SJCRH30 (cell line): ENCODE measurements at places on chromosomes 12 and 14.

DNA sequence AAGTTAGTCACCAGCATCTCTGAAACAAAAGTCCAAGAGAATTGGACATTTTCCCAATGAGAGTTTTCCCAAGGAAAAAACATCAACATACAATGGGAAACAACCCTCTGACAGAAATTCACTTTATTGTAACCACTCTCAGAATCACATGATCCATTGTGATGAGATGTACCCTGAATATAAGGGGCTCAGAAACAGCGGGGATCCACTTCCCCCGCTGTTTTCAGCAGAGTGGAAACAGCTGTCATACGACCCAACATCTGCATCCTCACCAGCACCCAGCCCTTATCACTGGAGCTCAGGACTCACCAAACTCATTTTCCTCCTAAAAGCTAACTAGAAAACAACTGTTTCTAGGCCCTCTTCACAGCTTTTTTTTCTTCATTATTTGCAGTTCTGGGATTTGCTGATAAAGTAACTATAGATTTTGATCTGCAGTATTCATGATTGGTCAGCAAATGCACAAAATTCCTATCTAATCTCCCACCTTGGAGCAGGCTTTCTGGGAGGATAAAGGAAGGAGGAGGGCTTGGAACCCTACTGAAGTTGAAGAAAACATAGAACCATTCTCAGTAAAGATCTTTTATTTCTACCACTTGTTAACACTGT is 31.3 kb downstream of the CORO1C start:
- peaks cover 33% of the 10 kb centered on the region for H3K4me1 ChIP-seq
- H3K27me3 ChIP-seq, result no peaks in the 10 kb centered on the region
- no peak overlapping the region for H3K27ac ChIP-seq
- no peak for DNase-seq
- peaks cover 34% of the 10 kb centered on the region for H3K36me3 ChIP-seq

DNA sequence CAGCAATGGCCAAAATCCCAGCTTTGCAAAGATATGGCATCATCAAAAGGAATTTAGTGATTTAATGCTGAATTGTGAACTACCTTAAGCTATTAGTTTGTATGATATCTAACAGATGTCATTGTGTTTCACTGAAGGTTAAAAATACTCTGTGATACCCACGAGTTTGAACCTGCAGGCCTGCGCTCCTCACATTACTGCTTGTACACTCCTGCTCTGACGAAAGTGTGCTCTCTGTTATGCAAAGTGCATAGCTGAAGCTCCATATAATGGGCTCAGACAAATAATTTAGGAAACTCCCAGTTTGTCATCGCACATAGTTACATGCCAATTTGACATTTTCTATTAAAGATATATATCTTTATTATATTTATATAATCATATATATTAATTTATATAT is 52.2 kb downstream of the SPPL3 start:
- no peak overlapping the region for H3K4me3 ChIP-seq
- no peaks in the 10 kb centered on the region for H3K36me3 ChIP-seq
- no peak for DNase-seq
- H3K27me3 ChIP-seq, result no peaks in the 10 kb centered on the region
- H3K27ac ChIP-seq, result no peak overlapping the region

GRCh38 chr14:51676549-51676948 is 24.8 kb downstream of the FRMD6 start:
- H3K27me3 ChIP-seq, result no peaks in the 10 kb centered on the region
- no peak for DNase-seq
- H3K4me1 ChIP-seq, result peaks cover 15% of the 10 kb centered on the region
- H3K27ac ChIP-seq, result peak overlapping the region; percentile 49

GRCh38 chr12:91637789-91638624 is 455.4 kb upstream of the DCN start:
- H3K27ac ChIP-seq, result no peak overlapping the region
- no peak for DNase-seq
- H3K27me3 ChIP-seq, result no peaks in the 10 kb centered on the region
- no peaks in the 10 kb centered on the region for H3K4me1 ChIP-seq

GRCh38 chr12:47867495-47867941 is 37.3 kb downstream of the VDR start:
- no peak overlapping the region for H3K4me3 ChIP-seq
- H3K27me3 ChIP-seq, result no peaks in the 10 kb centered on the region
- H3K4me1 ChIP-seq, result peaks cover 12% of the 10 kb centered on the region
- no peaks in the 10 kb centered on the region for H3K36me3 ChIP-seq
- no peak overlapping the region for H3K27ac ChIP-seq
- DNase-seq, result peak; percentile 37

- H3K4me1 ChIP-seq, result no peaks in the 10 kb centered on the region
- no peaks in the 10 kb centered on the region for H3K36me3 ChIP-seq
- H3K27ac ChIP-seq, result no peak overlapping the region
- H3K4me3 ChIP-seq, result no peak overlapping the region
Observed at GRCh38 chr14:48390346-48390745, 714.9 kb upstream of the MDGA2 start.

DNA sequence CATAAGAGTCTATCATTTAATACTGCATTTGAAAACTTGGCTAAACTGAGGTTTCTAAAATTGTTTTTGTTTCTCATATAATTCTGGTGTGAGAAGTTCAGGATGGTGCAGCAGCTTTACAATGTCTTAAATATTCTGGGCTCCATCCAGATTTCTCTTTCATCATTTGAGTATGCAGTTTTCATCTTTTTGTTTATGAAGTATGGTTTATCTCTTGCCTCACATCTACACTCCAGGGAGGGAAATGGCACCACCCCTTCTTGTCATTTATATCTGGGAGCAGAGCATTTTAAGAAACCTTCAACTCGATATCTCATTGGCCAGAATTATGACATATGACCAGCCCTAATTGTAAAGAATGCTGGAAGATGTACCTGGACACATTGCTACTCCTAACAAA is 24.3 kb downstream of the GEMIN2 start:
- peaks cover 37% of the 10 kb centered on the region for H3K36me3 ChIP-seq
- no peaks in the 10 kb centered on the region for H3K27me3 ChIP-seq
- no peak for DNase-seq
- H3K27ac ChIP-seq, result no peak overlapping the region
- no peaks in the 10 kb centered on the region for H3K4me1 ChIP-seq

GRCh38 chr12:46744283-46744682 is 81.5 kb downstream of the SLC38A4 start:
- DNase-seq, result no peak
- no peaks in the 10 kb centered on the region for H3K27me3 ChIP-seq
- no peak overlapping the region for H3K4me3 ChIP-seq
- H3K27ac ChIP-seq, result no peak overlapping the region
- H3K36me3 ChIP-seq, result no peaks in the 10 kb centered on the region
- peaks cover 6% of the 10 kb centered on the region; the same call in 1 of the 2 replicates for H3K4me1 ChIP-seq

DNA sequence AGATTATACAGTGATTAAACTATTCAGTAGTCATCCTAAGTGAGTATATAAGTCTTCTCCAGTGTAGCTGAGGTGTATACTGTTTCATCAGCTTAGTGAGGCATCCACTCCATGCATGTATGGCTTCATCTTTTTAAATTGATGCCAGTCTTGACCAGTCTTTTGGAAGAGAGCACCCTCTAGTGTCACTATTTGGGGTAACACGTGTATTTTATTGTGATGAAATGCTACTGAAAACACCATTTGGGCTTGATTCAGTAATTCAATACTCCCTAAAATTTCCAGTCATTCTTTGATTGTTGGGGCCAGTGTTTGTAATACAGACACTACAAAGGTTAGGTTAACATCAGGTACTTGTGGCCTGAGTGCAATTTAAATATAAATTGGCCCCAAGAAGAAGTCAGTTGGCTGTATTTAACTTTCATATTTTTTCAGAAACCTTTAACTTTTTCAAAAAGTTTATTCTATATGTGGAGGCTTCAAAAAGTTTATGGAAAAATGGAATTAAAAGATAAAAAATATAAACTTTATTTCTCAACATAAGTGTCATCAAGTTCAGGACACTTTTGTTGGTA is 35.3 kb downstream of the MIPOL1 start:
- no peaks in the 10 kb centered on the region for H3K27me3 ChIP-seq
- no peak overlapping the region for H3K4me3 ChIP-seq
- peak; percentile 74 for DNase-seq

GRCh38 chr12:89490922-89491321 is 33.7 kb downstream of the GALNT4 start:
- H3K27ac ChIP-seq, result no peak overlapping the region
- no peaks in the 10 kb centered on the region for H3K4me1 ChIP-seq
- no peak for DNase-seq

DNA sequence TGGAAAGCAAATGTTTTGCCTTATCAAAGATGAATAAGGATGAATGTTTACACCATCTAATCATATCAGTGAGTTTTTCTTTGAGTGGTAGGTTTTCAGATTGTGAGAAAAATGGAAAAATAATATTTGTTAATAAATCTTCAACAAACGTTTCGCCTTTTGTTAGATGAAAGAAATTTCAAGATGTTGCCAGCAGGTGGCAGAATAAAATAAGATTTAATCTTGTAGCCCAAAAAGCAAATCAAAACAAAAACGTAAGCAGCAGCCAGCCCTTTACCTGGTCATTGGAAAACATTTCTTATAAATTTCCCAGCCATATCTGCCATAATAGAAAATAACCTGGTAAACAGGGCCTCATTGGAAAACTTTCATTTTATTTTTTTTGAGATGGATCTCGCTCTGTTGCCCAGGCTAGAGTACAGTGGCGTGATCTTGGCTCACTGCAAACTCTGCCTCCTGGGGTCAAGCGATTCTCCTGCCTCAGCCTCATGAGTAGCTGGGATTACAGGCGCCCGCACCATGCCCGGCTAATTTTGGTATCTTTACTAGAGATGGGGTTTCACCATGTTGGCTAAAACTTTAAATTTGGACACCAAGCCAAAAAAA is 15.4 kb upstream of the TMEM120B start:
- no peaks in the 10 kb centered on the region for H3K36me3 ChIP-seq
- no peak overlapping the region for H3K4me3 ChIP-seq
- no peak overlapping the region for H3K27ac ChIP-seq
- H3K4me1 ChIP-seq, result no peaks in the 10 kb centered on the region

GRCh38 chr12:39235990-39236767 is 206.7 kb downstream of the KIF21A start:
- no peak overlapping the region for H3K4me3 ChIP-seq
- H3K27ac ChIP-seq, result no peak overlapping the region; the same call in 1 of the 2 replicates
- DNase-seq, result peak; percentile 32
- no peaks in the 10 kb centered on the region for H3K36me3 ChIP-seq

GRCh38 chr12:53219292-53219955 is 12.4 kb upstream of the ITGB7 start:
- no peak overlapping the region for H3K27ac ChIP-seq
- H3K27me3 ChIP-seq, result peaks cover 11% of the 10 kb centered on the region; the same call in 1 of the 2 replicates
- H3K4me3 ChIP-seq, result peak overlapping the region; percentile 57

DNA sequence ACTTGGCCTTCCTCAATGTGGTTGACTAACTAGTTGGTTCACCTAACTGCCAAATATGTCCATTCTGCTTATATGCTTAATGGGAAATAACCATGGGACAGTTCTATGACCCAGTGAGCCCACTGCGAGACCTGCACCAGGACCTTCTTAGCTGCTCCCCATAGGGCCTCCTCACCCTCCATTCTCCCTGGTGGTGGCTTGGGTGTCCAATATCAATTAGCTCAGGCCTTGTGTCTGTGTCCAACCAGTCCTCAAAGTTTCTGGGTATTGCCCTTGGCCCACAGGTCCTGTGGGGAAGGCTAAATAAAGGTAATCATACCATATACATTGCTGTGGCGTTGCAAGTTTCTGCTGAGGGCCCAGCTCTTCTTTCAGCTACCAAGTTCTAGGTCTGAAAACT is 228.2 kb downstream of the PCNX1 start:
- H3K4me1 ChIP-seq, result no peaks in the 10 kb centered on the region; the same call in 1 of the 2 replicates
- no peak for DNase-seq
- no peak overlapping the region for H3K27ac ChIP-seq
- H3K4me3 ChIP-seq, result no peak overlapping the region
- H3K36me3 ChIP-seq, result no peaks in the 10 kb centered on the region
- no peaks in the 10 kb centered on the region for H3K27me3 ChIP-seq

- no peaks in the 10 kb centered on the region for H3K4me1 ChIP-seq
- H3K27me3 ChIP-seq, result no peaks in the 10 kb centered on the region
- no peak overlapping the region for H3K27ac ChIP-seq
- no peak for DNase-seq
Observed at GRCh38 chr12:122087431-122088178, 9.0 kb downstream of the MLXIP start.

DNA sequence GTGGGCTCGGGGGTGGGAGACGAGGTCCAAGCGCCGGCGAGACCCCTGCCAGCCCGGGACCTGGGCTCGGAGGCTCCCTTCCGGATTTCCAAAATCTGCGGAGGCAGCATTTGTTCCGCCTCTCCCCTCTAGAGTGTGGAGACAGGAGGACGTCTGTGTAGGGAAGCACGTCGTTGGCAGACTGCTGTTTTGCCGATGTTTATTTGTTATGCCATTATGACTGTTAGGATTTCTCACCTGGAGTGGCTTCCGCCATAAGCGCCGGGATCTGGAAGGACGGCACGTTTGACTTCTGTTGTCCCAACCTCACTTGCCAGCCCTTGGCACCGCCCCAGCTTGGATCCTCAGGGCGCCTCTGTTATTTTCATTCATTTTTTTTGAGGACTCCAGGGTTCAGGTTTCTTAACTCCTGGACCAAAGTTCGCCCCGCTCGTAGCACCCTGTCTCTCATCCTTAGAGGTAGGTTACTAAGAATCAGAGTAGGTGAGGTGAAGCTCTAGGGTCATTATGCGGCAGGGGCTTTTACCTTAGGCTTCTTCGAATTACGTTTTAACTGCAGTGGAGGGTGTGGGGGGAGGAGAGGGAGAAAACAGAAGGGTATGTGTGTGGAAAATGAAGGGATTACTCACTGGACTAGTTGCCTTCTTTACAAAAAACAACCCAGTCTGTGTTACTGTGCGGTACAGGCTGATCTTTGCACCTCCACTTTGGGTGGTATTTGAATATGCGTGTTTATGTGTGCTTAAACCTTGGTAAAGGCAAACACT is 547 bp upstream of the PYGL start:
- H3K27ac ChIP-seq, result peak overlapping the region; percentile 75
- no peaks in the 10 kb centered on the region for H3K36me3 ChIP-seq
- H3K4me1 ChIP-seq, result peaks cover 9% of the 10 kb centered on the region
- peak; percentile 54 for DNase-seq
- H3K4me3 ChIP-seq, result peak overlapping the region; percentile 69

- H3K4me1 ChIP-seq, result no peaks in the 10 kb centered on the region
- H3K27ac ChIP-seq, result no peak overlapping the region
- no peak overlapping the region for H3K4me3 ChIP-seq
Observed at GRCh38 chr14:23160924-23161522, 22.4 kb downstream of the SLC7A8 start.

DNA sequence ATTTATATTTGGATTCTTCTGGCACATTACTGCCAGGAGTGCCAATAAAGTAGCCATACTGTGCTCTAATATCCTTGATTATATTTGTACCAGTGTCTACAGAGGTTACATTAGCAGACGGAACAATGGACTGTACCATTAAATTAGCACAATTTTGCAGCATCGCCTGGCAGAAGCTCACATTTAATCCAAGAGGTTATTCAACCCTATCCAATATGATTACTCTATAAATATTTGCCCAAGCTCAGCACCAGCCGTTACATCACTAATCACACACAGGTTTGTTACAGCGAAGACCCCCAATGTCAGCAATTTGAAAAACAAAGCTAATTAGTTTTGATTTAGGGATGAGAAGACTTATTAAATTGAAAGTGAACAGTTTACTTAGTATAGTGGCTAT is 16.9 kb upstream of the MGST1 start:
- no peaks in the 10 kb centered on the region for H3K27me3 ChIP-seq
- no peak overlapping the region for H3K4me3 ChIP-seq
- no peak for DNase-seq
- no peak overlapping the region for H3K27ac ChIP-seq
- no peaks in the 10 kb centered on the region for H3K4me1 ChIP-seq
